ENCODE measurements at places on chromosomes 6 and 20.

DNA sequence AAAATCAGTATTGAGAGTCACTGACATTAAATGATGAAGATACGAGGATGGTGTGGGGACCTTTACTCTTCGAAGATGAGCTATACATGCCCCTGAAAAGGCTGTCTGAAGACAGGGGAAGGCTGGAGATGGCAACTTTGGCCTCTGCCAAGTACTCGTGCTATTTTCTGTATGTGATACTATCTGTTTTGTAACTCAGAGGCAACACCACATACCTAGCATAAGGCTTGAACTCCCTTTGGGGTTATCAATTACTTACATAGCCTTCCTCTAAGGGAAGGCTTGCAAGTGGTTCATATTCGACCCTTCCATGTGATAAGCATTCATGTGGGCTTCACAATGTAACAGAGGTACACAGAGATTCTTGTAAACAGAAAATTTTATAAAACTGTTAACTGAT lies 68.7 kb upstream of the FBXO30 start:
- H3K27me3 ChIP-seq: no peaks in the 10 kb centered on the region
- DNase-seq: no peak

DNA sequence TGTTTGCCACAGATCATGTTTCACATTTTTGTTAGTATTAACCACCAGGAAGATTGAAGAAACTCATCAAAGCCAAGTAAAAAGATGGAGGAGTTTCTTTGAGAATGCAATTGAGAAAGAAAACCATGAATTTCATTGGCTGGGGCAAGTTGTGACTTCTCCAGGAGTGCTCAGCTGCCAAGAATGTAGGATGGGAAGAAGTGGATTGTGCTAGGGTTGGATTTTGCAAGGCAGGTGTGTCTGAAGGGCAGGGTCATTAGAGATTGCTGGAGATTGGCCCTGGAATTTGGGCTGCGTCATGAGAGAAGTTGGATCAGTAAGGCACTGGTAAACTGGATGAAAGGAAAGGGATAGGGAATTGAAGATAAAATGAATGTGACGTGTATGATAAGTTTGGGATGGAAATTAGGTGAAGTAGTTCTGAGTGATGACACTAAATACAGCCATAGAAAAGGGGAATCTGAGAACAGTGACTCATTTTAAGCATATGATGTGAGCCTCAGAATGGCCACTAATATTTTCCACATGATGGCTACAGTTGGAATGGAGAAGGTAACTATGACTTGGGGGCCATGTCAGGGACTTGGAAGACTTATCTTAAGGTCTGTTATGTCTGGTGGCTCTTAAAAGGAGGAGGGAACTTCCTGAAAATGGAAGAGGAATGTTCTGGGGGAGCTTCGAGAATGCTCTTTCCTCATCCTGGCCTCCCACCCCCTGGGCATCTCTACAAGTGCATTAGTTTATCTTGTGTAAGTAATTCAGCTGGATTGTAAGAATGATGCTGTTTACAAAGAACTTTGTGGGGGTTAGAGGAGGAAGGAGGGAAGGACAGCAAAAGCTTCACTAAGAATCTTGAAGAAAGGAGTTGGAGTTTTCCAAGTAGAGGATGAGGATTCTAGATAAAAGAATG lies 27.8 kb upstream of the ERVFRD-1 start:
- H3K27ac ChIP-seq: no peak overlapping the region
- no peak overlapping the region for H3K4me3 ChIP-seq
- peaks cover 12% of the 10 kb centered on the region for H3K36me3 ChIP-seq

DNA sequence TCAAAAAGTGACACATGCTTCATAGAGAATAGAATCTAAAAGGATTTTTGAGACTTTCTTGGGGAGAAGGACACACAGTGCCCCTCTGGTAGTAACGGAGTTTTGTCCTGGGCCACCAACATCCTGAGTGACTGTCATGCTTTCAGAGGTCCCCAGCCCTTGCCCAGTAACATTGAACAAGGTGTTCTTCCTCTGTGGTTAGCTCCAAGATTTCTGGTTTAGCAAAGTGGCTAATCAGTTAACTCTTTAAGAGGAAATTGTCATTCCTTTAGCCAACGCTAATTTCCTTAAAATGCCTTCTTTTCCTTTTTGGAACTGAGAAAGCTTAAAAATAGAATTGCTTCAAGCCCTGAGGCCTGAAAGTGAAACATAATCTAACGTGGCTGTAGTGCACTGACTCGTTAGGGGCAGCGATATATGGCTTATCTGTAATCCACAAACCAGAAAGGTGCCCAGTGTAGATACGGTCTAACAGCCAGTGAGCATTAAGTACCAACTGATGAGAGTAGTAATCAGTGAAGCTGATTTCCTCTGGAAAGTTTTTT lies 7.8 kb downstream of the E2F3 start:
- H3K27me3 ChIP-seq: no peaks in the 10 kb centered on the region
- DNase-seq: no peak
- H3K27ac ChIP-seq: peak overlapping the region; percentile 84
- H3K4me3 ChIP-seq: peak overlapping the region; percentile 18
- H3K4me1 ChIP-seq: peaks cover 76% of the 10 kb centered on the region

DNA sequence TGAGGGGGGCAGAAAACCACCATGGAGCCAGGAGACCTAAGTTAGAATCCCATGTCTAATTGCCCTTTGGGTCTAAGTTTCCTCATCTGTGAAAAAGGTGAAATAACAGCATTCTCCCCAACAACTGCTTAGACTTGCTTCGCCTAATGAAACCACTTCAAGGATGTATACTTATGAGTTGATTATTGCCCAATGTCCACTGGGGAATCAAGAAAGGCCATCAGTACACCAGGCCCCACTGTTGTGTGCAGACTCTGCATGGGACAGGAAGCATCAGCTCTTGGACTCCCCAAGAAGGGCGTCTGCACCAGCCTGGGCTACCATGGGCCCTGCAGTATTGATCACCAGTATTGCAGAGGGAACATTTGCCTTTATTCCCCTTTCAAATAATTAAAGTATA lies 189.6 kb downstream of the MAFB start:
- no peaks in the 10 kb centered on the region for H3K4me1 ChIP-seq
- H3K27me3 ChIP-seq: no peaks in the 10 kb centered on the region
- no peak overlapping the region for H3K27ac ChIP-seq
- no peak for DNase-seq
- H3K4me3 ChIP-seq: no peak overlapping the region

DNA sequence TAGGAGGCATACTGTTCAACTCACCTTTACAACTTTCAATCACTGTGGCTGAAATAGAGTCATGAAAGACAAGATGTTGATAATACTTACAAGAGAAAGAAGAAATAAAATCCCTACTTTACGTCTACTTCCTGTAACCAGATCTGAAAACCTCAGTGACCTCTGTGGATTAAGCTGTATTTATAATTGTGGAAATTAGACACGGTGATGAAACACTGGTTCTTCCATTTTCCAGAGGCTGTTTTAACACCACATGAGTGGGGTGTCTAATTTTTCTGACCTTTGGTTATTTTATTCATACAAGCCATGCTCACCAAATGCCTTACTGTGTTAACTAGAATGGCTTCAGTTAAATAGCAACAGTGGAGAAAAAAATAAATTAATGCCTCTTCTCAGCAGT lies 58.5 kb upstream of the HIVEP1 start:
- no peaks in the 10 kb centered on the region for H3K27me3 ChIP-seq
- no peak overlapping the region for H3K4me3 ChIP-seq
- DNase-seq: no peak
- no peaks in the 10 kb centered on the region for H3K4me1 ChIP-seq

DNA sequence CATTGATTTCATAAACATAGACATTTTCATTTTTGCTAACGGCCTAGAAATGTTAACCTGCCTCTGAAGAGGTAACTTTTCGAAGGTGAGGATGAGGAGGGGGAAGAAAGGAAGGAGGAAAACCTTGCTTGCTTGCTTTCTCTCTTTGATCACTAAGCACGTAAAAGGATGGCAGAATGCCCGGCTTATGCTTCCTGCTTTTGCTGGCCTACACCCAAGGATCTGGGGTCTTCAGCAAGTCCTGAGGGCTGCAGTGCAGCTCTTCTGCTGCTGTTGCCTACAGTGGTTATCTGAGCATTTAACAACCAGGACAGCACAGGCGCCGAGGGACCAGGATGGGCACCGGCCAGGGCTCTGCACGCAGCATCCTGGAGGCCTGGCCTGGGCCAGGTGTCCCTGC lies 150.8 kb upstream of the TAB2 start:
- no peaks in the 10 kb centered on the region for H3K27me3 ChIP-seq
- peaks cover 50% of the 10 kb centered on the region for H3K4me1 ChIP-seq
- peaks cover 46% of the 10 kb centered on the region for H3K36me3 ChIP-seq
- no peak for DNase-seq
- H3K27ac ChIP-seq: peak overlapping the region; percentile 1

DNA sequence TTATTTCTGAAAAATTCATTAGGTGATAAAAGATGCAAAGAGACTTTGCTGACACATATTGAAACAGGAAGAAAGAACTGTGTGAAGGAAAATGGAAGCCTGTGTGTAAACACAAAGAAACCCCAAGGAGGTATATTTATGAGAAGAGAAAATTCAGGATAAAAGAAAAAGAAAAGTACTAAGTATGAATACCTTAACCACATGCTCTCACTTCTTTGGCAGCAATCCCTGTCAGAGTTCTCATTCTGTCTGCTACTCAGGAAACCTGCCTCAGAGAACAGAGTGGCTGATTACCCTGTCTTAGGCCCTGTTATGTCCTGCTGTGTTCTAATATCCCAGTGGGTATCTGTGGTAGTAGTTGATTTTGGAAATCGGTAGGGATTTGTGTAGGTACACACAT lies 457.9 kb downstream of the TBC1D32 start:
- H3K4me3 ChIP-seq: no peak overlapping the region
- DNase-seq: no peak
- no peaks in the 10 kb centered on the region for H3K27me3 ChIP-seq
- H3K36me3 ChIP-seq: no peaks in the 10 kb centered on the region
- no peak overlapping the region for H3K27ac ChIP-seq

GRCh38 chr20:25223179-25223661 lies 24.7 kb upstream of the PYGB start:
- DNase-seq: no peak
- H3K4me1 ChIP-seq: no peaks in the 10 kb centered on the region
- H3K4me3 ChIP-seq: no peak overlapping the region
- no peaks in the 10 kb centered on the region for H3K27me3 ChIP-seq

- DNase-seq: no peak
- H3K4me3 ChIP-seq: no peak overlapping the region
- peaks cover 2% of the 10 kb centered on the region for H3K4me1 ChIP-seq
- H3K27ac ChIP-seq: peak overlapping the region; percentile 21
- H3K36me3 ChIP-seq: peaks cover 22% of the 10 kb centered on the region
Measured at GRCh38 chr6:27288136-27289044, 23.7 kb downstream of the POM121L2 start.

DNA sequence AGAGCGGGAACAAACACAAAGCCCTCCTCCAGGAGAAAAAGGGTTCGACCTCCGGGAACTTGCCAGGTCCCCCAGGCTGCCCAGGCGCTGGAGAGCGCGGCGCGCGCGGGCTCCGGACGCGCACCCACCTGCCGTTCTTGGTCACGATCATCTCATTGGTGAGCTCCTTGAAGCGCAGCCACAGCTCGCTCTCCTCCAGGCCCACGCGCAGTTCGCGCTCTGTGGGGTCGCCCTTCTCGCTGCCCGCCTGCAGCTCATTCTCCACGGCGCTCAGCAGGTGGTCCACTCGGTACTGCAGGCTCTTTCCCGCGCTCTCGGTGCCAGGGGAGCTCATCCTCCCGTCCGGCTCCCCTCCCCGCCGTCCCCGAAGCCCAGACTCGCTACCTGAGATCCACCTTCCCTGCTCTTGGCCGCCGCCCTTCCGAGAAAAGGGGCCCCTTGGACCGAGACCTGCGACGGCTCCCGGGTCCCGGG lies 356 bp downstream of the TBXT start:
- H3K4me1 ChIP-seq: peaks cover 10% of the 10 kb centered on the region
- H3K4me3 ChIP-seq: no peak overlapping the region
- DNase-seq: no peak

GRCh38 chr6:156918647-156919046 lies 141.5 kb downstream of the ARID1B start:
- H3K4me1 ChIP-seq: peaks cover 22% of the 10 kb centered on the region
- H3K36me3 ChIP-seq: peaks cover 18% of the 10 kb centered on the region
- no peak overlapping the region for H3K4me3 ChIP-seq
- H3K27ac ChIP-seq: no peak overlapping the region
- no peaks in the 10 kb centered on the region for H3K27me3 ChIP-seq
- no peak for DNase-seq

- no peak overlapping the region for H3K4me3 ChIP-seq
- no peaks in the 10 kb centered on the region for H3K36me3 ChIP-seq
- no peaks in the 10 kb centered on the region for H3K4me1 ChIP-seq
- no peaks in the 10 kb centered on the region for H3K27me3 ChIP-seq
Measured at GRCh38 chr6:165543781-165544180, 119.3 kb downstream of the PDE10A start.

DNA sequence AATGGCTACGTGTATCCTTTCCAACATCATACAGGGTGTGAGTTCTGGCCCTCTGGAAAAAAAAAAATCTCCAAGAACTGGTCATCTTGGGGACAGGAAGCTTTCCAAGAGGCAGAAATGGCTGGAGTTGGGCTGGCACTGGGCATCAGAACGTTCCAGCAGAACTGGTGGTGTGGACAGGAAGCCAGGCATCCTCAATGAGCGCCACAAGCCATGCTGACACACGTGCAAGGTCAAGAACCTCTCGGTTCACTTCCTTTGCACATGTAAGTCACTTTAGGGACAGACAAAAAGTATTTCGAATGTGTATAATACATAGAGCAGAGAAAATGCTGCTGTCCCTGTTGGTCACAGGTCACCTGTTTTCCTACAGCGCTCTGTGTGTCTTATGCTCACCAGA lies 27.4 kb upstream of the RIN2 start:
- no peak overlapping the region for H3K27ac ChIP-seq
- no peaks in the 10 kb centered on the region for H3K36me3 ChIP-seq
- H3K27me3 ChIP-seq: peaks cover 3% of the 10 kb centered on the region
- H3K4me1 ChIP-seq: no peaks in the 10 kb centered on the region
- no peak for DNase-seq

DNA sequence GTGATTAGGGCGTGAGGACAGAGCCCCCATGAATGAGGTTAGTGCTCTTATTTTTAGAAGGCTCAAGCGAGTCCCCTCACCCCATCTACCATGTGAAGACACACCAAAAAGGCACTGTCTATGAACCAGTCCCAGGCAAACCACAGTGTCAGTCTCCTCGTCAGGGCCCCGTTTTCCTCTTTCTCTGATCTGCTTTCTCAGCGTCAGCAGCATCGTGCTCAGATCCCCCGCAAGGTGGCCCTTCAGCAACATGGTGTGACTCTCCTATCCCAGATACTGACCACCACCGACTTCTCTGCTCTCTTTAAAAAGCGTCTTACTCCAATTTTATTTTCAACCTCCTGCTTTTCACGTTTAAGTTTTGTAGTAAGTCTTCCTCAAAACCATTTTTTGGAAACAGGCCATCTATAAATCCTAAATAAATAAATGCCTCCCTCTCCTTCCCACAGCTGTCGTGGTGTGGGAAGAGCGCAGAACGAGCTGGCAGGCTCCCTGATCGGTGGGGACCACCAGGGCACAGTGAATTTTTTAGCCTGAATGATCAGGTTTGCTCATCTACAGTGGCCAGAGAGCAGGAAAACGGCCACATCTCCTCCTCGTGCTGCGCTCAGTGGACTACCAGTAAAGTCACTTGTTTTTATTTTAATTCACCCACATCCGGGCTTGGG lies 113.1 kb downstream of the BMP7 start:
- H3K4me1 ChIP-seq: no peaks in the 10 kb centered on the region
- no peak overlapping the region for H3K27ac ChIP-seq
- peaks cover 17% of the 10 kb centered on the region for H3K27me3 ChIP-seq
- H3K4me3 ChIP-seq: no peak overlapping the region
- no peaks in the 10 kb centered on the region for H3K36me3 ChIP-seq
- no peak for DNase-seq

Measured in activated naive CD4-positive, alpha-beta T cell treated with anti-CD3 and anti-CD28 coated beads, Interleukin-2, amount 10 ng/mL, durations not matched to agents 7 days and 5 days (primary cell).